Activated T-cell treated with anti-CD3 and anti-CD28 coated beads, Interleukin-2, amount 50 U/mL, for 4 hours (primary cell): ENCODE measurements at places on chromosomes 13 and 19.

GRCh38 chr13:26270707-26271106 is 16.8 kb downstream of the CDK8 start:
- DNase-seq = no peak

DNA sequence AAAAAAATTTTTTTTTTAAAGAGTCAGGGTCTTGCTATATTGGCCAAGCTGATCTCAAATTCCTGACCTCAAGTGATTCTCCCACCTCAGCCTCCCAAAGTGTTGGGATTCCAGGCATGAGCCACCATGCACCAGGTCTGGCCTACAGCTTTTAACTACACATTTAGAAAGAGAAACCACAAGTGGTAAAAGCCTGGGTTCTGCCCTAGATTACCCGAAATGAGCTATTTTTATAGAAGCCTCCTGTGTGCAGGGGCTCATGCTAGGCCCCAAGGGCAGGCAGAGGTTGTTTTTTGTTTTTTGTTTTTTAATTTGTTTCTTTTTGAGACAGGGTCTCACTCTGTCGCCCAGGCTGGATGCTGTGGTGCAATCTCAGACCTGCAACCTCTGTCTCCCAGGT is 14.0 kb upstream of the MYADM start:
- DNase-seq = no peak

GRCh38 chr13:74201530-74201929 is 67.3 kb upstream of the KLF12 start:
- no peak for DNase-seq

- no peak for DNase-seq
Measured at GRCh38 chr13:18953139-18953930, 228.3 kb downstream of the TUBA3C start.

GRCh38 chr19:48279747-48280146 is 9.9 kb downstream of the ZNF114 start:
- DNase-seq = no peak

DNA sequence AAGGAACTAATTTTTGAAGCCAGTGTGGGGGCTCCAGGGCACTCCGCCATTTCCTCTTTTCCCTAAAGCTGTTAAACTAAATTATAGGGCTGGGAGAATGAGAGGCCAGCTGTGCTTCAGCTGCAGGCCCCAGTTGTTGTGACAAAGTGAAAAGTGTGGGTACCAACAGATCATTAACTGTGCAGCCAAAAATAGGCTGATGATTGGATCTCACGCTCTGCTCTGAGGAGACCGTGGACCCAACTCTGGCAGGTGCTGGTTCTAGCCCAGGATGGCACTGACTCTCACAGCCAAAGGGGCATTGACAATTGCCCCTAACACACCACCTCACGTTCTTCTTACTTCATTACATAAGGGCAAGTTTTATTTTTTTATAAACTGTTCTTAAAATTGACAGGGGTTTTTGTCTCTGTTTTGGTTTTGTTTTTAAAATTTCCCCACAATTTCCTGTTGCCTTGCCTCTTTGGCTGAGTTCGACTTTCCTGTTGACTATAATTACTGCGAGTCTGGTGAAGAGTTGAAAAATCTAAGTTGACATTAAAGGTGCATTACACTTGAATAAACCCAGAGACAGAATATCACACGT is 391.0 kb downstream of the FGF9 start:
- DNase-seq = no peak

DNA sequence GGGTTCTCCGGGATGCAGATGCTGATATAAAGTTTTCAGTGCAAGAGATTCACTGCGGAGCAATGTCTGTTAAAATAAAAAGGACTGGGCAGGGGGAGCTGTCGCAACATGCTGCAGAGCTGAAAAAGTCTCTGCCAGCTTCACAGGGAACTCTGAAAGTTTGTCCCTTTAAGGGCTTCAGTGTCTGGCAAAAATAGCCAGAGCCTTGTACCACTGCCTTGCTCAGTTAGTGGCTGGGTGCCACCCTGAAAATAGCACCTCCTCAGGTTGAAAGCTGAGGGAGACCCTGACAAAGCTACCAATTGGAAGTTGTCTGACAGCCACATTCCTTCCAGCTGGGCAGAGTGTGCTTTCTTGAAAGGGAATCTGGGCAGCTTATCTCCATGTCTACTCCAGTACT is 3.0 kb upstream of the NDFIP2 start:
- no peak for DNase-seq

DNA sequence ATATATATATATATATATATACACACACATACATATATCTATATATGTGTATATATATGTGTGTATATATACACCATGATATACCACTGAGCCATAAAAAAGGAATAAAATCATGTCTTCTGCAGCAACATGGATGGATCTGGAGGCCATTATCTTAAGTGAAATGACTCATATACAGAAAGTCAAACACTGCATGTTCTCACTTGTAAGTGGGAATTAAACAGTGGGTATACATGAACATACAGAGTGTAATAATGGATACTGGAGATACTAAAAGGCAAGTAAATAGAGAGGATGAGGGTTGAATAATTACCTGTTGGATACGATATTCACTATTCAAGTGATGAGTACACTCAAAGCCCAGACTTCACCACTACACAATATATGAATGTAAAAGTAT is 332.6 kb downstream of the SLITRK1 start:
- no peak for DNase-seq

DNA sequence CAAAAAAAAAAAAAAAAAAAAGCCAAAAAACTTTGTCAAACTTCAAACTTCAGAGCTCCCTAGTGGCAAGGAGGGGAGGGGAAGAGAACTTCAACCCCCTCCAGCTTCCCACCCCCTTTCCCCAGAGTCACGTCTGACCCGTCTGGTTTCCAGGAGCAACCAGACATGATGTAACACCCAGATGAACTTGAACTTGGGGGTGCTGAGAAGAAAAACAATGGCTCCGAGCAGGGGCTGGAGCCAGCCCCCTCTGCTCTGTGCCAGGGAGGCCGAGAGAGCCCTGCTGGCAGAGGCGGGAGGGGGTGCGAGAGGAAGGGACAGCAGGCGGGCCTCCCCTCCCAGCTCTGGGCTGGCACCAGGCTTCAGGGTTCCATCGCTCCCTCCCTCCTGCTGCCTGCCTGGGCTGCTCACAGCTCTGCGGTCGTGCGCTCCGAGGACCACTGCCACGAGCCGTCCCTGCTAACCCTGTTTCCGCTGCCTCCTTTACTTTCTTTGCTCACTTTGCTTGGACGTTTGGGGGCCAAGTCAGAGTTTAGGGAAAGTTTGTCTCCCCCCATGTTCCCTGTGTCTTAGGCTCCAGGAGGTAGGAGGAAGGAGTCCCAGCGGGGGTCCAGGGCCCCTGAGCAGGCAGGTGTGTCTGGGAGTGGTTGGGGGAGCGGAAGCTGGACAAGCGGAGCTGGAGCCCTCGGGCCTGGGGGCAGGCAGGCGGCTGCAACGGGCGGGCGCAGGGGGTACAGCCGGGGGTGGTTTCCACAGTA is 11.1 kb downstream of the LYL1 start:
- DNase-seq = no peak

DNA sequence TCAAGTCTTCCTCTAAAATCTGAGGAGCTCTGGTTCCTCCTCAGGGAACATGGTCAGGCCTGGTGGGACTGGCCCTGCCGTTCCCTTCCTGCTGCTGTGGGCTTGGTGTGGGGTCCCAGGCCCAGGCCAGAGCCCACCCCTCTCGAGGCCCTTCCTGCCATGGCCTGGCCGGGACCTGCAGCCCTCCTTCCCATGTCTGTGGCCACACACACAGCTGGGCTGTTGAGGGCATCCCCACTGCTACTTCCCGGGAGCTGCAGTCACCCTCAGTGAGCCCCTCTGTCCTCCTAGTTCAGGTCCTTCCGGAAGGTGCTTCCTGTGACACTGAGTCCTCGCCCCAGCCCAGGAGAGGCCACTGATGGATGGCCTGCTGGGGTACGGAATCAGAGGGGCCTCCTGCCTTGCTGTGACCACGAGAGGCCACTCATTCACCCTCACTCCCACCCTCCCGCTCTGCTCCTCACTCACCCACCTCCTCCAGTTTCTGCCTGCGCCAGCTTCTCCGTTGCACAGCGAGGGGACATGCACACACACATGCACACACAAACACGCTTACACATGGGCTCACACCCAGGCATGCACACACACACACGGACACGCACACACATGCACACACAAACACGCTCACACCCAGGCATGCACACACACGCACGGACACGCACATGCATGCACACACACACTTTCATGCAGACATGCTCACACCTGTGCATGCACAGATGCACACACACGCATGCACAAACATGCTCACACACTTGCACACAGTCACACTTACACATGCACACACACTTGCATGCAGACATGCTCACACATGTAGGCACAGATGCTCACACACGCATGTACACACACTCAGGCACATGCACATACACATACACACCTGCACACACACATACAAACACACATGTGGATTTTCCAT is 7.3 kb upstream of the MCF2L start:
- no peak for DNase-seq

DNA sequence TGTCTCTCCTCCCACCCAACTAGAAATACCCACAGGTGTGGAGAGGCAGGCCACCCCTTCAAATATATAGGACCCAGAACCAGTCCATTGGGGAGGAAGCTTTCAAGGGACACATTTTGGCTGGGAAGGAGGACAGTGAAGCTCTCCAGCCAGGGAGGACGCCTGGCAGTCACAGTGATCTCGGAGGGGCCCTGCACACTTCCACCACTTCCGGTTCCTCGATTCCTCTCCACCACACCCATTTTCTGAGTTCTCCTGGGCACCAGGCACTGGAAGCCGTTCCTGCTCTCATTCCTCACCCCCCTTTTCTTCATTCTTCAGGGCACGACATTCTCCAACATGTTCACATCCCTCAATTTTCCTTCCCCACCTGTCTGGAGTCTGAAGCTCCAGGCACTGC is 30.4 kb upstream of the CEACAM21 start:
- DNase-seq = no peak
